CD4-positive, alpha-beta memory T cell (primary cell): ENCODE measurements at places on chromosomes 2 and 18. TPM values are rescaled to one million over a fixed set of nuclear protein-coding genes. Genes with fewer than 3 reads are reported as not detected.

SIX3 gene
- not detected for total RNA-seq

UGT1A4 gene
- not detected for total RNA-seq

- H3K4me1 ChIP-seq = peaks cover 14% of the 10 kb centered on the region
- H3K4me3 ChIP-seq = no peak overlapping the region
- peak overlapping the region; percentile 40 for H3K27ac ChIP-seq
- DNase-seq = no peak
Measured at GRCh38 chr2:227818675-227819397, 5.2 kb downstream of the CCL20 start.

DNA sequence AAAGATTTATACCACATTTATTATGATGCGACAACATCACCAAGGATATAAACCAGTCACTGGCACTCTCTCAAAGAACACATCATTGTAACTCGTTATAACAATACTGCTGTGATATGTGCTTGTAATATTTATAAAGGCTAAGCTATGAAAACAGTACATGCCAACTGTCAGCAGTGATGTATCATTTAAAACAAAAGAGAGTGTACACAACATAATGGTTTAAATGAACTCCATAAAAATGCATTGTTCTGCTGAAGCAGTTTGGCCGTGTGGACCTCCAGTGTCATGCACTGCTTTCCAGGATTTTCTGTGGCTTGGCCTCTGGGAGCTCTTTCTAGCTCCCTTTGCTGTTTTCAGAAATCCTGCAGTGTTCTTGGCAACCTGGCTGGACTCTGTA, 215.6 kb downstream of the MTX2 start:
- no peaks in the 10 kb centered on the region for H3K27me3 ChIP-seq
- H3K4me1 ChIP-seq = no peaks in the 10 kb centered on the region
- no peak overlapping the region for H3K4me3 ChIP-seq
- DNase-seq = no peak
- H3K27ac ChIP-seq = no peak overlapping the region

GRCh38 chr2:240153418-240153817, 13.0 kb upstream of the OTOS start:
- peaks cover 4% of the 10 kb centered on the region for H3K27me3 ChIP-seq
- no peak overlapping the region for H3K27ac ChIP-seq
- H3K4me1 ChIP-seq = no peaks in the 10 kb centered on the region

DNA sequence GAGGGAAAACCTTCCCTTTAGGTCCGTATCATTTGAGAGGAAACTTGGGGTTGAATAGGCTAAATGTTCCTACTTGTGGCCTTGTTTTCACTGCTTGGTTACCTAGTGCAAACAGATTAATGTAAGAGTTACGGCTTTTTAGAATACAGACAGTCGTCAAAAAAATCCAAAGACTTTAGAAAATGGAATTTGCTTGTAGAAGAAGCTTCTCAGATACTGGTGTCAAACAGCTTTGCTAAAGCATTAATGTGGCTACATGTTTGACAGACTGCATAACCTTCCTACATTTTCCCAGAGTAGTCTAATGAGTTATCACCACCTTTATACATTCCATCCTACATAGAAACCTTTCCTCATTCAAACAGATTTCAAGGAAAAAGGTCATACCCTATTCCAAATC, 114.6 kb downstream of the FMNL2 start:
- H3K4me1 ChIP-seq = no peaks in the 10 kb centered on the region
- H3K4me3 ChIP-seq = no peak overlapping the region
- DNase-seq = no peak
- no peaks in the 10 kb centered on the region for H3K36me3 ChIP-seq
- H3K27me3 ChIP-seq = no peaks in the 10 kb centered on the region

DNA sequence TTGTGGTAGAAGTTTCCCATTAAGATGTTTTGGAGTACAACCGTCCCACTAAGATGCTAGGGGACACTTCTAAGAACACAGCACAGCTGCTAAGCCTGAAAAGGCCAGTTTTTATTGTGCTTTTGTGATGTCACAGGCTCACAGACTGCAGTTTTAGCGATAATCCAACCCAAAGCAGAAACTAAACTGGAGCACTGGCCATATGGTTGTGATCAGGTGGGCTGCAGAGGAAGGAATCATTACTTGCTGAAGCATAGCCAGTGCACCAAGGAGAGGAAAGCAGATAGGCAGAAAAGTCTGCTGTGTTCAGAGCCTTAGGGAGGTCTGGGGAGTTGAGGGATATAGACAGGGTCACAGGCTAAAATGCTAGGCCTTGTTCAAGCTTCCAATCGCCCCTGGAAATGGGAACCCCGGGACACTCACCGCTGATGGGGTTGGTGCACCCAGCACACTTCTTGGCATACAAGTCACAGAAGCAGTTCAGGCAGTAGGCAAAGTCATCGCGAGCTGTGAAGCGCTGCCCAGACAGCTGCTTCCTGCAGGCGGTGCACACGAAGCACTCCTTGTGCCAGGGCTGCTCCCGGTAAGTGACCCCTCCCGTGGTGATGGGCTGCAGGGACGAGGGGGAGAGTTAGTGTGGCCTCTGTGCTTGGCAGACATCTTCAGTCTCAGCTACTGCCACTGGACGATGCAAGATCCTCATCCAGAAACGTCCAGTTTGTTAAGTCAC, 25.7 kb downstream of the C2orf49 start:
- no peak overlapping the region for H3K27ac ChIP-seq
- no peak overlapping the region for H3K4me3 ChIP-seq
- H3K4me1 ChIP-seq = peaks cover 12% of the 10 kb centered on the region
- peaks cover 10% of the 10 kb centered on the region for H3K36me3 ChIP-seq
- no peak for DNase-seq
- no peaks in the 10 kb centered on the region for H3K27me3 ChIP-seq

- no peaks in the 10 kb centered on the region for H3K27me3 ChIP-seq
- no peak overlapping the region for H3K4me3 ChIP-seq
- no peak for DNase-seq
- no peak overlapping the region for H3K27ac ChIP-seq
- no peaks in the 10 kb centered on the region for H3K4me1 ChIP-seq
- no peaks in the 10 kb centered on the region for H3K36me3 ChIP-seq
Measured at GRCh38 chr18:24181806-24182205, 42.9 kb downstream of the CABYR start.

- no peak overlapping the region for H3K4me3 ChIP-seq
- H3K36me3 ChIP-seq = no peaks in the 10 kb centered on the region
- H3K27ac ChIP-seq = no peak overlapping the region
- no peaks in the 10 kb centered on the region for H3K27me3 ChIP-seq
- no peaks in the 10 kb centered on the region for H3K4me1 ChIP-seq
- DNase-seq = no peak
Measured at GRCh38 chr2:145715601-145716000, 1195.7 kb upstream of the ZEB2 start.

GRCh38 chr2:155456222-155456621, 757.7 kb downstream of the KCNJ3 start:
- no peaks in the 10 kb centered on the region for H3K27me3 ChIP-seq
- no peaks in the 10 kb centered on the region for H3K36me3 ChIP-seq
- no peak overlapping the region for H3K4me3 ChIP-seq
- no peak for DNase-seq
- no peak overlapping the region for H3K27ac ChIP-seq

- H3K4me1 ChIP-seq = peaks cover 25% of the 10 kb centered on the region
- H3K4me3 ChIP-seq = no peak overlapping the region
- no peak overlapping the region for H3K27ac ChIP-seq
Measured at GRCh38 chr2:195686564-195686963, 29.5 kb downstream of the SLC39A10 start.

GRCh38 chr2:157849591-157849990, 26.5 kb downstream of the ACVR1 start:
- H3K27me3 ChIP-seq = no peaks in the 10 kb centered on the region
- H3K4me3 ChIP-seq = no peak overlapping the region
- H3K36me3 ChIP-seq = no peaks in the 10 kb centered on the region
- DNase-seq = no peak
- no peak overlapping the region for H3K27ac ChIP-seq

- H3K27ac ChIP-seq = no peak overlapping the region
- H3K36me3 ChIP-seq = no peaks in the 10 kb centered on the region
- DNase-seq = no peak
- peaks cover 10% of the 10 kb centered on the region for H3K27me3 ChIP-seq
Measured at GRCh38 chr2:464562-465309, 176.8 kb upstream of the ALKAL2 start.

DNA sequence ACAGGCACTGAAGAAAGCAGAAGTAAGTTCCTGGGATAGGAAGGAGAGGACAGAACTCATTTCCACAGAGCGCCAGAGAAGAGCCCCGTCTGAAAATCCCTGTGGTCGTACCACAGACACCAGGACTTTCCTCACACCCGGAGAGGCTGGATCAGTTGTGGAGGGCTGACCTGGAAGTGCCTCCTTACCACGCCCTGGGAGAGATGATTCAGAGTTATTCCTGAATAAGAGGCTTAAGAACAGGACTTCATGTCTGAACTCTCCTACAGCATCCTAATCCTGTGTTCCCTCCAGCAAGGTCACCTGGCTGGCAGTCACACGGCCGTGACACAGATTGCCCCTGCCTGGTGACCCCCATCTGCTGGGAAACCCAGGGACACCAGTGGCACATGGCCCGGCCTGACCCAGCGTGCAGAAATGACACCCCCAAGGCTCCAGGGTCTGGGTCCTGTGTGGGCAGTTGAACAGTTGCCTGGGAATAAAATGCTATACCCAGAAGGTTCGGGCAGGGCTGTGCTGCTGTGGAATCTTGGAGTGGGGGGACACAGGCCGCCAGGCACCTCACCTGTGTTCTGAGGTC, 105.9 kb downstream of the PXDN start:
- no peak overlapping the region for H3K4me3 ChIP-seq
- H3K27ac ChIP-seq = no peak overlapping the region
- H3K36me3 ChIP-seq = no peaks in the 10 kb centered on the region
- H3K4me1 ChIP-seq = no peaks in the 10 kb centered on the region

DNA sequence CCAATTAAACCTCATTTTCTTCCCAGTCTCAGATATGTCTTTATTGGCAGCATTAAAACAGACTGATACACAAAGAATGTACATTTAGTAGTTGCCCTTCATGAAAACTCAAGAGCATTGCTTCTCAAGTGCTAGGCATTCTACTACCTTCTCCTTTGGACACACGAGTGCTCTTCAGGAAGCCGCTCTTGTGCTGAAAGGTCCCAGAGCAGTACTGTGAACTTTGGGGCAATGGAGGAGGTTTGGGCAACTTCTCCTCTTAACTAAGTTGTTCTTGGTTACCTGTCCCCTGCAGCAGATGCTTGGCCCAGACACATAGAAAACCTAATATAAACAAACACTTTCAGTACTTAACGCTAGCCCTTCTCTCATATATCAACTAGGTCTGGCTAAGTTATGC, 362.8 kb downstream of the DPP10 start:
- no peaks in the 10 kb centered on the region for H3K36me3 ChIP-seq
- no peaks in the 10 kb centered on the region for H3K4me1 ChIP-seq
- no peak overlapping the region for H3K4me3 ChIP-seq
- H3K27ac ChIP-seq = no peak overlapping the region
- no peaks in the 10 kb centered on the region for H3K27me3 ChIP-seq

DNA sequence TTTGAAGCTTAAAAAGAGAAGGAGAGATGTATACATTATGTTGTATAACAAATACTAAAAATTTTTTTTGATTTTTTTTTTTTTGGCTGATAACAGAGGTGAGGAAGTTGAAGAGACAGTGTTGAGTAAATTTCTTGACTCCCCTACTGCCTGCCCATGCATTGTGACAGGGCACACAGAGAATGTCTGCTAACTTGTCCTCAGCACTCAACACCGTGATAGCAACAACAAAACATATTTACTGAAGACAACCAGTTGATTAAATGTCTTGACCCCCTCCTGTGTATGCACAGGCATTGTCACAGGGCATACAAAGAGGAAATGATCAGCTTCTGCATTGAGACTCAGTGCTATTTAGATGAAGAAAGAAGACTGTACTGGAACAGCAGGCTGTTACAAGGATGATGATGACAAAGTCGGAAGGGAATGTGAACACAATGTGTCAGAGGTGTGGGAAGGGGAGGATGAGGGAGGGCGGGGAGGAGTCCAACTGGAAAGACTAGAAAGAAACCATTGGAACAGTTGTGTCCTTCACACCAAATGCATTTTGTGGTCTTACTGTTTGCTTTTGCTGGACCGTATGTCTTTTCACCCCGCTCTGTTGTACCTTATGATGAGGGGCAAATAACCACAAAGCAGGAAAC, 89.5 kb downstream of the CERS6 start:
- H3K36me3 ChIP-seq = no peaks in the 10 kb centered on the region
- H3K4me3 ChIP-seq = no peak overlapping the region
- no peak overlapping the region for H3K27ac ChIP-seq
- H3K27me3 ChIP-seq = no peaks in the 10 kb centered on the region
- DNase-seq = no peak
- peaks cover 9% of the 10 kb centered on the region for H3K4me1 ChIP-seq
